ENCODE measurements at places on chromosomes 11 and 22.

GRCh38 chr22:39498368-39498767 lies 3.7 kb upstream of the MIEF1 start:
- DNase-seq, result no peak

GRCh38 chr11:83909579-83910534 lies 623.7 kb upstream of the CCDC90B start:
- no peak for DNase-seq

DNA sequence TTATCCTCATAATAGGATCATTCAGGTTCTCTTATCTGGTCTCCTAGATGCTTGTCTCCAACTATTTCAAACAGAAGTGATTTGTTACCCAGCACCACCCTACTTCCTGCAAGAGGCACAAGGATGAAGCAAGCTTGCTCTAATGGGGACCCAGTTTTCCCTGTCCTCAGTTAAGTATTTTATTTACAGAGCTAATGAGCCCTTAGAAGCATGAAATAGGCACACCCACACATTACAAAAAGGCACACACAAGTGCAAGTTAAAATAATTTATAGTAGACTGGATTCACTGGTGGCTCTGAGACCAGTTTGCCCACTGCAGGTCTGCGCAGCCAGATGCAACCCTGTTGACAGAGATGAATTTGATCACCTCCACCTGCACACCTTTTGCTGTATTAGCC lies 167.5 kb downstream of the KIRREL3 start:
- DNase-seq, result no peak

GRCh38 chr22:28222052-28222451 lies 303.0 kb upstream of the PITPNB start:
- no peak for DNase-seq

DNA sequence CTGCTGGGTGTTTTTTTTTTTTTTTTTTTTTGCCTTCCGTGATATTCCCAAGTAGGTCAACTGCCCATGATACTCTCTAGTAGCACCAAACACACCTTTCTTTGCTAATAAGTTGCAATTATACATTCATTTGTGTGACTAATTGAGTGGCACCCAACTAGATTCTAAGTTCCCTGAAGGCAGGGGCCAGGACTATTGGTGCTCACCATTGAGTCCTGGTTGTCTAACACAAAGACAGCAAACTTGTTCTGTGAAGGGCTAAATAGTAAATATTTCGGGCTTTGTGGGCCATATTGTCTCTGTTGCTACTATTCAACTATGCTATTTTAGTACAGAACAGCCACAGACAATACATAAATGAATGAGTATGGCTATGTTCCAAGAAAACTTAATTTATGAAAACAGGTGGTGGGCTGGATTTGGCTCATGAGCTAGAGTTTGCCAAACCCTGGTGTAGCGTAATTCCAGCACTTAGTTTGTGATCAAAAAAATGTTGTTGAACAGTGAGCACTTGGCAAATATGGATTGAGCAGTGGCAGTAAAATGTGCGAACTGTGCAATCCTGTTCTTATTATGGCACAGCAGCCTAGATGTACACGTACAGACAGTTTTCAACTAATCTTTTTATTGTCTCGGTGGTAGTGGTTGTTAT lies 11.3 kb downstream of the ENDOD1 start:
- no peak for DNase-seq

GRCh38 chr11:132674151-132674550 lies 858.1 kb downstream of the OPCML start:
- no peak for DNase-seq

GRCh38 chr11:58640386-58641023 lies 18.0 kb downstream of the CNTF start:
- DNase-seq, result no peak

GRCh38 chr22:29799217-29799680 lies 32.1 kb downstream of the UQCR10 start:
- DNase-seq, result no peak

- DNase-seq, result peak; percentile 45
Observed at GRCh38 chr22:36028646-36029405, at the start of gene RBFOX2. TSS of gene RBFOX2 (minus strand) at chr22:36028824. CDS start at chr22:36028425, 399 bp downstream.

DNA sequence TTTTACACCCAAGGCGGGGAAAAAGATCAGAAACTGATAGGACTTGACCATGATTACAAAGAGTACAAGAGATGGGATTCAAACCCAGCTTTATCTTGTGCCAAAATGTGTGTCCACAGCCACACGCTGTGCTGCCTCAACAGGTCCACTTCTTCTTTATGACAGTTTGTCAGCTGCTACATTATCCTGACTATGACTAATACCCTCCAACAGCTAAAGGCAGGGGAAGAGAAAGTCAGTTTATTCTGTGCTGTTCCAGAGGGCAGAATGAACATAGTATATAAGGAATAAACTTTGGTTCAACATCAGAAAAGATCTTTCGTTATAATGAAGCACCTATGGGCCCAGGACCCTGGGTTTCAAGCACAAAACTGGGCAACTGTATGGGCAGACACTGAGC lies 668.2 kb upstream of the TENM4 start:
- no peak for DNase-seq

Measured in T-helper 1 cell (primary cell).